NCI-H2029 treated with DMSO at 0.1 percent for 48 hours (cell line): ENCODE measurements at places on chromosomes 3 and 15.
A peak's percentile ranks its signal among the peaks of the same experiment; 100 is the strongest.

DNA sequence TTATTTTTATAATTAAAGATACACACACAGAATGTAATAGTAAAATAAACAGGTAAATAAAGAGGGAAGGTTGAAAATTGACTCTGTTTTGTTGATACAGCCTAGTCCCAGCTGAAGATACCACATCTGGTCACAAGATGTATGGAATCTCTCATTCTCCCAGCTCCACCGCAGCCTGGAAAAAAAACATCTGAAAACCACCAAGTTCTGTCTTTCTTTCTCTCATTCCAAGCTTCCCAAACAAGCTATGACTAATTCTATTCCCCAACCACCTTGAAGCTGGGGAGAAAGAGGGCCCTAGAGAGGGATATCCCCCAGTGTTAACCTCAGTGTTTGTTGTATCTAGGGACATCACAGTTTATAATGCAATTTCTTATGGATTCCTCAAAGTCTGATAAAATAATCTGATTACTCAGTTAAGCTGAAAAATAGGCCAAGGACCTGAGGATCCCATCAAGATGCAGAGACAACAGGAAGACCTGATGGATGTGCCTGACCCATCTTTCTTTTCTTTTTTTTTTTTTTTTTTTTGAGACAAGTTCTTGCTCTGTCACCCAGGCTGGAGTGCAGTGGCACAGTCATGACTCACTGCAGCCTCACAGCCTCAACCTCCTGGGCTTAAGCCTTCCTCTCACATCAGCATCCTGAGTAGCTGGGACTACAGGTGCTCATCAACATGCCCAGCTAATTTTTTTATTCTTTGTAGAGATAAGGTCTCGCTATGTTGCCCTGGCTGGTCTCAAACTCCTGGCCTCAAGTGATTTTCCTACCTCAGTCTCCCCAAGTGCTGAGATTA, 38.1 kb downstream of the SRGAP3 start:
- DNase-seq, result no peak

- no peak for DNase-seq
Measured at GRCh38 chr15:50190723-50191122, 8.7 kb downstream of the SLC27A2 start.

DNA sequence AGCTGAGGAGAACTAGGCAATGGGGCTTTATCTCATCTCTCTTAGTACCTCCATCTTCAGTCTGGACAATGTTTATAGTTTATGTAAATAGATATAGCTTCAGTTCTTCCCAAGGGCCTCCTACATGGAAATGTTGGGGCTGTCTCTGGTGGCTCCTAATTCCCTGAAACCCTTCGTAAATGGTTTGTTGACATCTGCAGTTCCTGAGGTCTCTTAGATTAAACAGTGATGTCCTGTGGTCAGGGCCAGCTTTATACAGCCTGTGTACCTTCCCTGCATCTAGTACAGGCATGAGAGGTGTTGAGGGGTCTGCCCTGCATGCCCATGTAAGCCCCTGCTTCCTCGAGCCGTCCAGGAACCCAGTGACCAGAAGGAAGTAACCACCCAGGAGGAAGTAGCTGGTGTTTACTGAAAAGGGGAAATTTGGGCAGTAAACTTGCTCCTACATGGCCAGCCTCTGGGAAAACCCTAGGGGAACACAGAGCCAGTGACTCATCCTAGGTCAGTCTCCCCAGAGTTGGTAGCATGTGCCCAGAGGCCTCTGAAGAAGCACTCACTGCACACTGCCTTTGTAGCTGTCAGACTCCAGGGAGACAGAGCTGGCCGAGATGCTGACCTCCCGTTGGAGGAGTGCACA, 4.7 kb upstream of the TBC1D2B start:
- no peak for DNase-seq

DNA sequence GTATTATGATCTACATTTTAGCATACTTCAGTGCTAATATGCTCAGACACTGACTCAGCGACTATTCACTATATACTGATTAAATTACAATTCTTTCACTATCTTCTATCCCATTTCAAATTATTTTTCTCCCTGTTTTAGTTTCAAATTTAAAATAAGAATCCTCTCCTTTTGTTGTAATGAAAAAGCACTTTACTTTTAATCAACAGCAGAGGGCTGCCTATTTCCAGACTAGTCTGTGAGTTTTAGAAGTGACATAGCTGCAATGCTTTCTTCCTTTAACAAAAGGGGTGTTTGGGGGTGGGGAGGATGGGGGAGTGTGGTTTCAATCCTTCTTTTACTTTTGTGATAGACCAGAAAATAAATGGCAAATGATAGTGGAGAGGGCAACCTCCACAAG, 2.4 kb downstream of the NEDD4 start:
- no peak for DNase-seq

DNA sequence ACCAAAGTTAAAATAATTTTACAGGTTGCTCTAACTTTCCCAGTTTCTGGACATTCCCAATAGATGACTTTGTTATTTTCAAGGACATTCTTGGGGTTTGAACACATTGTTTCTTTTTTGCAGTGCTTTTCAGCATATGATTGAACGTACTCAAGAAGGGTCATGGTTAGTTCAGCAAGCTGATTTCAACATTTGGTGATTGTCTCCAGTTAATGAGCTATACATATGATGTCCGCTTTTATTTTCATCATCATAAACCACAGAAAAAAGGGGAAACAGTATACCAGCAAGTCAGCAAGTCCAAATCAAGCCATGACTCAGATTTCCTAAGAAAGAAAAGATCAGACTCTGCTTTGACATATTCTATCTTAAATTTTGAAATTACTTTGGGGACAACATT, 69.4 kb downstream of the B3GALNT1 start:
- DNase-seq, result no peak

GRCh38 chr3:194913316-194913715, 227.6 kb downstream of the FAM43A start:
- DNase-seq, result no peak

- no peak for DNase-seq
Measured at GRCh38 chr3:153080778-153081240, 81.2 kb upstream of the RAP2B start.

DNA sequence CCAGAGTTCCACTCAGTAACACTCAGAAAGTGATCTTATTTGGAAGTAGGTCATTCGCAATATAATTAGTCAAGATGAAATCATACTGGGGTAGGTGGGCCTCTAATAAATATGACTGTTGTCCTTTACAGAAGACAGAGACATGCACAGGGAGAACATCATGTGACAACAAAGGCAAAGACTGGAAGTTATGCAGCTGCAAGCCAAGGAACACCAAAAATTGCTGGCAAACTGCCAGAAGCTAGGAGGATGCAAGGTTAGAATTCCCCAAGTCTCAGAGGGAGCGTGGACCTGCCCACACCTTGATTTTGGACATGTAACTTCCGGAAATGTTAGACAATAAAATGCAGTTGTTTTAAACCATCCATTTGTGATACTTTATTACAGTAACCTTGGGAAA, 471.5 kb upstream of the AGTR1 start:
- DNase-seq, result no peak

- DNase-seq, result no peak
Measured at GRCh38 chr3:44468572-44469520, 8.6 kb downstream of the ZNF445 start.

GRCh38 chr3:64728428-64728827, 40.6 kb upstream of the ADAMTS9 start:
- DNase-seq, result no peak

DNA sequence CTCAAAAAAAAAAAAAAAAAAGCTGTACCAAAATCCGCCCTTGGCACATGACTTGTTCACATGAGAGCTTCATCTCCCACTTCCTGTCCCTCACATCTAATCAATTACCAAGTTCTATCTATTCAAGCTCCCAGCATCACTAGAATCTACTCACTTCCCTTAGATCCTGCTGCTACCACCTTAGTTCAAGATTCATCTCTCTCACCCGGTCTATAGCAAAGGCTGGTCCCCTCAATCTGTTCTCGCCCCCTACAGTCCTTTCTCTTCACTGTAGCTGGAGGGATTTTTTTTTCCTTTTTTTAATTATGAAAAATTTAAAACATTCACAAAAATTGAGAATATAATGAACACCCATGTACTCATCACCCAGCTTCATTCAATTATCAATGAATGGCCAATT, 16.7 kb upstream of the GPR160 start:
- no peak for DNase-seq

DNA sequence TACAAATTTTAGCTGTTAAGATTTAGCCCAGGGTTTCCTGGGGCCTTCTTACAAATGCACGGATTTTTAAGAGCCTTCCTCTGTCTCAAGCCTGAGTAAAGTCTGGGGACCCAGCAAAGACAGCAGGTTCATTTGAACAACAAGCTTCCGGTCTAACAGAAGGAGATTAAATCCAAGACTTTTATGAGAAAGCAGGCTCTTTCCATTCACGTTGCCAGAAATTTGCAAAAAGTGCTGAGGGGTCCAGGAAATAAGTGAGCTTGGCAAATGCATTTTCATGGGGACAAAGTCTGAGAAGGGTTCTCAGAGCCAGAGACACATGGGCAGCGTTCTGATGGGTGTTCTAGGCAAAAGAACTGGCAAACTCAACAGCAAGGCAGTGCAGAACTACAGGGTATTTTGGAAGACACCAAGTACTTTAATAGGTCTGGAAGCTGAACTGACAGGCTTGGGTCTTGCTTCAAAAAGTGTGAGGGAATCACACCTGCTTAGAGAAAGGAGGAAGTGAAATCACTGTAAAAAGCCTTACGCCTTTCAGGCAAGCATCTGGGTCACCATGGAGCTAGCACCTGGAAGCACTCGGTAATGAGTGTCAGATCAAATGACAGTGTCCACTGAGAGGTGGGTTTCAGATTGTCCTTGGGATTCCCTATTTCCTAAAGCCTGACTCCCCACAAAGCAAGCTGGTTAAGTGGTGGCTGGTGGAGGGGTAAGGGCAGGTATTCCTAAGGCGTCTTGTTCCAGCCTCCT, 115.8 kb upstream of the ARHGEF3 start:
- peak; percentile 50 for DNase-seq

DNA sequence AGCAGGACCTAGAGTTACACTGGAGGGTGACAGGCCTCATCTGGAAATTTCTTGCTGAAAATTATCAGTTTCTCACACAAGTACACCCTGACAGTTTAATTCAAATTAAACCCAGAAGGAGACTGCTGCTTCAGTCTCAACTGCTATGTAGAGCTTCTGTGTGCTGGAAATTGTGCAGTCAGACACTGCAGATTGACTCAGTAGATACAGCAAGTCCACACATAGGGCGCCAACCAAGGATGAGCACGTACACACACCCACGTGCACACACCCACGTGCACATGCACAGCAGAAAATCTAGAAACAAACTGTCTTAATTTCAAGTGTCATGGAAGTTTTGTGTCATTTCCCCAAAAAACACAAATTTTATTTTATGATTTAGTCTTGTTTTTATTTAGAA, 192.9 kb downstream of the PDE8A start:
- no peak for DNase-seq

- DNase-seq, result no peak
Measured at GRCh38 chr3:163863146-163863545, 1215.2 kb downstream of the SI start.

- DNase-seq, result no peak
Measured at GRCh38 chr15:47961401-47962090, 159.2 kb upstream of the SLC24A5 start.

GRCh38 chr3:66115858-66116654, 77.3 kb upstream of the MAGI1 start:
- DNase-seq, result no peak

GRCh38 chr15:45801543-45801942, 166.7 kb downstream of the SQOR start:
- no peak for DNase-seq

- DNase-seq, result no peak
Measured at GRCh38 chr3:29186982-29187725, 93.7 kb upstream of the RBMS3 start.

GRCh38 chr3:56137415-56137814, 330.9 kb downstream of the ERC2 start:
- peak; percentile 34 for DNase-seq

- no peak for DNase-seq
Measured at GRCh38 chr15:56699743-56700142, 33.6 kb downstream of the ZNF280D start.

DNA sequence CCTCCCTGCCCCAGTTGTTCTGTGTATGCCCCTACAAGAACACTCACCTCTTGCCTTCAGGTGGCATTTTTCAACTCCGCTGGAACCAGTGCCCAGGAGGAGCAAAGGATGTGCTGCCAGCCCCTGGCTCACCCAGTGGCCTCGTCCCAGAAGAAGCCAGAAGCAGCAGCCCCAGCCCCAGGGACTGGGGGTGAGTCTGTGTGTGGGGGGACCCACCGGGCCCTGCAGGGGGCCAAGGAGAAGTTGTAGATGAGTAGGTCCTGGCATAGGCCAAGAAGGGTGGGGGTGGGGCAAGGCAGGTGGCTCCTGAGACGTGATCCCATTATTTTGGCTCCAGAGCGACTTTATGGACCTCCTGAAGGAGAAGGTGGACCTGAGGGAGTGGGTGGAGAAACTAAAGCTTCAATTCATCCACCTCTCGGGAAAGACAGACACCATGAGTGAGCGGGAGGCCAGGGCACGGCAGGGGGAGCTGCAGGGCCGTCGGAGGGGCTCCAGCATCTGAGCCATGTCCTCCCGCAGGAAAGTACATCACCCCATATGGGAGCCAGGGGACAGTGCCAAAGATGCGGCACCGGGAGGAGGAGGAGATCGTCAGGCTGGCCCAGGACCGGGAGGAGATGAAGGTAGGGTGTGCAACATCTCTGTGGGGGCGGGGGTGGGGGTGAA, 29.3 kb downstream of the NGRN start:
- DNase-seq, result no peak

- no peak for DNase-seq
Measured at GRCh38 chr3:187565701-187566100, 104.5 kb downstream of the SST start.

- no peak for DNase-seq
Measured at GRCh38 chr3:108722724-108723123, 34.5 kb downstream of the RETNLB start.

DNA sequence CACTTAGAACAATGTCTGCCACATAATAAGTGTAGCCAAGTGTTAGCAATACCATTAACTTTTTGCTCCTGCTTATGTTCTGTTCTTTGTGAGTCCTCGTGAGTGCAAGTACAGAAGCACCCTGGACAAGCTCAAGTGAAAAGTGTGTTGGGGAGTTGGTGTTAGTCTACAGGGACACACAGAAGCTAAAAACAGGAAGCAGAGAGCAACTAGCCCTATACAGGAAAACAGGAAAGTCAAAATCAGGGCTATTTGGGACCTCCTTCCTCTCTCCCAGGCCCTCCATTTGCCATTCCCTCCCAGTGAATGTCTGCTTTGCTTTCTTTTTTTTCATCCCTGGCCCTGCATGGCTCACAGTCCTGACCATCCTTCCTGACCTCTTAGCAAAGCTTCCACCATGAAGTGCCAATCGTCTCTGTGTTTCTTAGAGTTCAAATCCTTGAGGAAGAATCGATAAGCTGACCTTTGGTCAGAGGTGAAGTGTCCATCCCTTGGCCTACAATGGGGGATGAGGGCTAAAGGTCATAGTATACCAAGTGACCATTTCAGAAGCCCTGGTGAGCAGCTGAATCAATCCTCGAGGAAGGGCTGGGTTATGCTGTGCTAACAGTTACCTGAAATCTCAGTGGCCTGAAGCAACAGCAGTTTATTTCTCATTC, 328.2 kb downstream of the SHQ1 start:
- no peak for DNase-seq

DNA sequence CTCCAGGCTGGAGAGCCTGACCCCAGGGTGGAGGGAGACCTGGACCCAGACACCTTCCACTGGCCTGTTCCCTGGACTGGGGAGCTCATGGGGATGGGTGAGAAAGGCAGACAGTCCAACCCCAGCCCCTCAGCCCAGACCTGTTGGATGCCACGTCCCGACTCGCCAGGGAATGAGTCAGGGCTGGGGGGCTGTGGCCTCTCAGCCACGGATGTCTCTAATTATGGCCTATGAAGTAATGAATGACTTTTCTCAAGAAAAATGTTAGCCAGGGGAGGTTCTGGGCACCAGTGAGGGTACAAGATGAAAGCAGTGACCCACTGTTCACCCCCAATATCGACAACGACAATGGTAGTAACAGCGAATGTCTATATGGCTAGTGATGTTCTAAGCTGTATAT, 107.0 kb upstream of the RPL32 start:
- no peak for DNase-seq
